Esophagus mucosa (tissue), 1 donor: ENCODE measurements at places on chromosomes 7 and 10. TPM values are rescaled to one million over a fixed set of nuclear protein-coding genes. Genes with fewer than 3 reads are reported as not detected.

Gene FAM170B
- not detected for total RNA-seq

DNA sequence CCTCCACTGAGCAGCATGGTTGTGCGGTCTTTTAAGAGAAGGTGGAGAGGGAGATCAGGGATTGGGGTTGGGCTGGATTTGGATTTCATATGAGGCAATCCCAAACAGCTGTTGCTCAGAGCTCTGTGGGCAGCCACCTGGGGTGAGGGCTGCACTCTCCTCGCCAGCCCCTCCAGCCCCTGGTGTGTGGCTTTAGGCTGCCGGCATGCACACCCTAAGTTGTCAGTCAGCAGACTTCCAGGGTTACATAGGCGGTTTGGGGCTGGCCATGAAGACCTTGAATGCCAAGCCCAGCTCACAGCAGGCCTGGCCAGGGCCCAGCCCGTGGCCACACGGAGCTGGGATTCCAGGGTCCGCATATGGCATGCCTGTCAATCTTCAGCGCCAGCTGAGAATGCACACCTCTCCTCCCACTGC is 54.8 kb downstream of the ZMIZ1 start:
- ATAC-seq, result no peak

DNA sequence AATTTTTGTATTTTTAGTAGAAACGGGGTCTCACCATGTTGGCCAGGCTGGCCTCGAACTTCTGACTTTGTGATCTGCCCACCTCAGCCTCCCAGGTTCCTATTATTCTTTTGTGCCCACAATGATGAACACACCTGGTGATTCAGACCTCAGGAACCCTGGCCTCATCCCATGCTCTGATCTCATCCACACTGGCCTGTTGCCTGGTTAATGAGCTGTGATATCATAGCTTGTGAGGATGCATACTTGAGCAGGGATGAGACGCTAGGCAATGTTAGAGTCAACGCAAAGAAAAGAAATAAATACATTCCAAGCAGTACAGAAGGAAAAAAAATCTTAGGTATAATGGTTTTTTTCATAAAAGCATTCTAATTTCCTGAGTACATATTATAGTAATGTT is 82.4 kb upstream of the RNF32 start:
- ATAC-seq, result peak; percentile 78

GRCh38 chr10:33559105-33559504 is 224.6 kb upstream of the NRP1 start:
- ATAC-seq, result peak; percentile 65

- ATAC-seq, result no peak
Measured at GRCh38 chr10:77842652-77843212, 83.8 kb downstream of the DLG5 start.
